ENCODE measurements at places on chromosomes 1 and 21.
A peak's percentile ranks its signal among the peaks of the same experiment; 100 is the strongest.

DNA sequence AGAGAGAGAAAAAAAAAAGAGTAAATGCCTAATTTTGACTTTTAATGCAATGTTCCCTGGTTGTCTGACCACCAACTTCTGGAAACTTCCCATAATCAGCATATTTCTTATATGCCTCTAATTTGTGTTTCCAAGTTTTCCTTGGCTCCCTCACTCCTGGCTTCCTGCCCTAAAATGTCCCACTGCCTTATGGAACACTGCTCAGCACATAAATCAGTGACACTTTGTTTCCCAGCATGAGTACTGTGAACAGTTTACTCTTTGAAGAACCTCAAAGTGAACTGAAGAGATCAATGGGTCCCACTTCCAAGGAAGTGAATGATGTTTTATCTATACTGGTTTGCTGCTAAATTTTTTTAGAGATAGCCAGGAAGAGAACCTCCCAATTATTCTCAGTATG is 271.3 kb upstream of the PRMT6 start:
- DNase-seq, result no peak

DNA sequence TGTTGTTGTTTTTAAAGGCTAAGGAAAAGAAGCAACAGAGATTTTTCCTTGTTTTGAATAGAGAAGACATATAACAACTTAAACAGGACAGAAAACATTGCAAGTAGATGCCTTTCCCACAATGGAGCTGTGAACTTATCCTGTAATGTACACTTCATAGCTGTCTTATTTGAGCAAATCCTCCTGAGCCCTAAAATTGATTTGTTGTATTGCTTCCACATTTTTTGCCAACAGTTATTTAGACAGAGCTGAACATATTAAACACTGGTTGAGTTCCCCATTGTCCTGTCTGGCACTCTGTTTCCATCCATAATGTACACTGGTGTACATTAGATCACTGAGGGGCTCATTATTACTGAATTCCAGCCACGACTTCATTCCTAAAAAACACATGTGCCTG is 32.2 kb downstream of the CACHD1 start:
- DNase-seq, result no peak

DNA sequence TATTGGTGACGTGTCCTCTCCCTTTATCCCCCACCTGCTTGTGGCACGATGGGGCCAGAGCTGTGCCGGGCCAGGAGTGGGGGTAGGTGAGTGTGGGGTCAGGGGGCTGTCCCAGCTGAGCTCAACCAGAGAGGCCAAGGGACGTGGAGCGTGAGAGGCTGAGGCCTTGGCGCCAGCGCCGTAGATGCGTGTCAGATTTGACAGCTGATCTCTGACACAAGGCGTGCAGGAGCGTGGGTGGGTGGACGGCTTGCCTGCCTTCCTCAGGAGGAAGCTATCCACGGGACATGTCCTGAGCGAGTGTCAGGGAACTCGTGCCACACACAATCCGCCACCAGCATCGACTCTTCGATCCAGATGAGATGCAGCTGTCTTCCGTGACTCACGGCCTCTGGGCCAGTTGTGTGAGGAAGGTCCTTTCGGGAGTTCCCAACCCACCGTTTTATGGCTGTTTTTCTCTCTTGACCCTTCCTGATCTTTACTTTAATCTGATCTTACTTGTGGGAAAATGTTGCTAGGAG is 56.7 kb downstream of the SPSB1 start:
- DNase-seq, result no peak

DNA sequence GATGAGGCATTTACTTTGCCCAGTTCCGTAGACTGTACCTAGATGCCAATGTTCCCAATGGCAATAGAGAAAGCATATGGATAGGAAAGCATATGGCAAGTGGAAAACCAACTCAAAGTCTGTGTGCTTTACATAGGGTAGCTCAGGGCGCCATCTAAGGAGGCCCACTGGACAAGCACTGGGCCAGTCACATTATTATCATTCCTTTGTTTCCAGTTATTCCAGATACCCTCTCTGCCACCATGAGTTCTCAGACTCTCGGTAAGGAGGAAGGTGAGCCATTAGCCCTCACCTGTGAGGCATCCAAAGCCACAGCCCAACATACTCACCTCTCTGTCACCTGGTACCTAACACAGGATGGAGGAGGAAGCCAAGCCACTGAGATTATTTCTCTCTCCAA is 9.8 kb downstream of the CD101 start:
- no peak for DNase-seq

DNA sequence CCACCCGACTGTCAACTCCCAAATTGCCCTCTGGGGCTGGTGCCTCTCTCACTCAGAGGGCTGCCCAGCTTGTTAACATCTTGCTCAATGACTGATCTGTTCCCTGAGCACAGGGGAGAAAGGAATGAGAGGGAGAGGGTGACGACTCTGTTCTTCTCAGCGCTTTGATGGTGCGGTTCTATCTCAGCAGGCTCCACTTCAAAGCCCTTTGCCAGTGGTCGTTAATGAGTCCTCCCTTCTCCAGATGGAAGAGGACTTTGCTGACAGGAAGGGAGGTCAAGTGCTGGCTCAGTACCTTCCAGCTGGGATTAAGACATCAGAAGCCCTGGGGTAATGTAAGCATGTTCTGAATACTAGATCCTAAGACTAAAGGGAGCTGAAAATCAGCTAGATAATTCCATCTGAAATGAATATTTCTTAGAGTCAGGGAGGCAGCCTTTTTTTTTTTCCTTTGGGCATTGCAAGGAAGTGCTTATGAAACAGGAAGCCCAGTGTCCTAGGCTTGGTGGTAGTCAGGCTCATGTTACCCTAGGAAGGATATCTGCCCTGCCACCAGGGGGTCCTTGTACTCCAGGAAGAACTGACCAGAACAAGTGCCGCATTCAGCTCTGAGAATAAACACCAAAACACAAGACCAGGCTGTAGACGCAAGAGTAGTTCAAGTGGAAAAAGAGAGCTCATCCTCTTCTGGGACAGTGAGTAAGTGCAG is 4.7 kb downstream of the FMOD start:
- peak; percentile 48 for DNase-seq

DNA sequence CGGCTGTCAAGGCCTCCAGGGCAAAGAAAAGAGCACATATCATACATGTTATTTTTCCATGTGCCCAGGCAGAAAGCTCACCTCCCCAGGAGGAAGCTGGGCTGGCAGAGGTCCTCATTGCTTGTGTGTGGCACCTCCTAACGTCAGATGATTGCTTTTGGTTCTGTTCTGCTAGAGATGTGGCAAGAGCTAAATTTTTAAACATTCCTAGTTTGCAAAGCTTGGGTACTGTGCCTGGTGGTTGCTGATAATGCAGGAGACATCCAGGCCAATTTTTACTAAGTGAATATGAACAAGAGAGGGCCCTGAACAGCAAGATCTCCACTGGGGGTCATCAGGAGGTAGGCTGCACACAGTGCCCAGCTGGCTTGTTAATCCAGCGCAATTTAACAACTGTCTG is 93.9 kb downstream of the TBX19 start:
- DNase-seq, result no peak

GRCh38 chr21:40151611-40152010 is 284.4 kb downstream of the PCP4 start:
- no peak for DNase-seq

GRCh38 chr21:25568246-25568645 is 39.0 kb downstream of the MRPL39 start:
- DNase-seq, result peak; percentile 86

GRCh38 chr1:160211046-160211790 is 6.0 kb downstream of the PEA15 start:
- DNase-seq, result no peak

DNA sequence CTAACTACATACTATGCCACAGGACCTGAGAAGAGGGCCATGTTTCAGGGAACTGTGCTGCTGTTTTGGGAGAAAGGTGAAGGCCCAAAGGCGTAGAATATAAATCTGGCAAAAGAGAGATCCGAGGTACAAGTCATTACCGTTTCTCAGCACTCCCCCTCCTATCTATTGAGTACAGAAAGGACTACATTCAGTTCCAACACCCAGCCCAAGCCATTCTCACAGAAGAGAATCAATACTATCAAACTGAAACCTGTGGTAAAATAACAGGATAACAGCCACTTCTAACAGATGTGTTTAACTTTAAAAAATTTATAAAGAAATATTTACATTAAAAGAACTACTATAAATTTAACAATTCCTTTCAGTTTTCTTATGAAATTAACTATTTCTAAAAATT is 7.8 kb downstream of the AHCTF1 start:
- DNase-seq, result no peak

- no peak for DNase-seq
These were observed 79.3 kb upstream of the C1orf87 start for GRCh38 chr1:60152891-60153290.

- peak; percentile 70 for DNase-seq
These were observed 8.1 kb upstream of the XPR1 start for GRCh38 chr1:180623579-180624347.

GRCh38 chr1:183993132-183993531 is 44.4 kb downstream of the COLGALT2 start:
- DNase-seq, result no peak

GRCh38 chr21:41620982-41621381 is 113.0 kb upstream of the TMPRSS2 start:
- DNase-seq, result no peak

GRCh38 chr1:43143441-43143888 is 28.6 kb downstream of the EBNA1BP2 start:
- peak; percentile 20 for DNase-seq

DNA sequence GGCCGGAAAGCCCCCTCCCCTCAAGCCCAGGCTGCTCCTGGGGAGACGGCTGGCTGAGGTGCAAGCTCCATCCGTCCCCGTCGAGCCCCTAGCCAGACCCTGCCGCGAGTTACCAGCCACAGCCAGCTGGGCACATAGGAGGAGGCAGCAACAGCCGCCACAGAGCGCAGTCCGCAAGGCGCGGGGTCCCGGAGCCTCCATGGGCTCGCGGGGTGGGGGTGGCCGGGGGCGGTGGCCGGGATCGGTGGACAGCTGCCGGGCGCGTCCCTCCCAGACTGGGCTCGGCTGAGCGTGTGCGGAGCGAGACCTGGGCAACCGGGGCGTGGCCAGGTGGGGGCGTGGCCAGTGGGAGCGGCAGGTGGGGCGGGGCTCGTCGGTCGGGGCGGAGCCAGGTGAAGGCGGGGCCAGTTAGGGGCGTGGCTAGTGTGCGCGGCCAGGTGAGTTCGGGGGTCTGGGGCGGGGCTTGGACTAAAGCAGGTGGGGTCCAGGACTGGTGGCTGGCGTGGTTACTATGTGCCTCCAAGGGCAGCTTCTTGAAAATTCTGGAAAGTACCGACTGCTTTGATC is at the start of gene CD164L2:
Gene CD164L2, minus strand, starts transcription at position 295 of the 567 bp plus-strand sequence. Its CDS starts 94 bp downstream, at position 201.
- no peak for DNase-seq

GRCh38 chr1:74693473-74693872 is 19.9 kb upstream of the ERICH3 start:
- peak; percentile 5 for DNase-seq

DNA sequence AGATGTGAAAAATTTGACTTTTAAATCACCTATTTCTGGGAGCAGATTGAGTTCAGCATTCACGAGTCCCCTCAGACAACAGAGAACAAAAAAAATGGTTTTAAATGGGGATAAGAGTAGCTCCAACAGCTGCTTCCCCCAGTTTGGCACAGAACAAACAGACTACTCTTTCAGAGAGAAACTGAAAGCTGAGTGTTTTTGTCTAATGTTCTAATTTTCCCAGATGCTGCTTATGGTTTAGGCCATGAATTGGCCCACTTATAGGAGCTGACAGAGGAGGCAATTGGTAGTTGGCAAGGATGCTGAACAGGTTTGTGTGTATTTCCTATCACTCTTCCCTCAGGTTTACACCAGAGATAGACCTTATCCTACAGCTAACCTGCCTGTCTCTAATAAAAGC is 1637.4 kb upstream of the PRMT6 start:
- no peak for DNase-seq

Measured in choroid plexus epithelial cell (primary cell).